Stimulated activated CD8-positive, alpha-beta memory T cell treated with anti-CD3 and anti-CD28 coated beads, Interleukin-4, amount 100 ng/mL, for 4 hours (primary cell): ENCODE measurements at places on chromosomes 1 and 21.
A peak's percentile ranks its signal among the peaks of the same experiment; 100 is the strongest.

DNA sequence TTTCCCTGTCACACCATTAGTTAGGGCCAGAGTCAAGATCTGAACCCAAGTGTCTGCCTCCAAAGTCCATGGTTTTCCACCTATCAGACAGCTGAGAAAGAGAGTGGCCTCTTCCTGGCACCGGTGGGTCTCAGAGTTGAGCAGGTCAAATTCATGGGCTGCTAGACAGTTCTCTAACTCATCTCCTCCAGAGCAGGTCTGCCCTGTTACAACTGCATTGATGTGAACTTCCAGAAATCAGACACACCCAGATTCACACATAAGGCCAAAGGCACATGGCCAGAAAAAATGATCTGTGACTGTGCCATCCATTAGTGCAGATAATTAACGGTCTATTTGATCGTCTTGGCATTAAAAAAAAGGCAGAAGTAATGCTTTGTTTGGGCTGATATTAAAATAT lies 17.5 kb downstream of the SMIM12 start:
- DNase-seq: no peak

- DNase-seq: no peak
Observed at GRCh38 chr1:19597496-19598309, 46.4 kb upstream of the NBL1 start.

GRCh38 chr1:29803486-29803885 lies 567.2 kb downstream of the PTPRU start:
- DNase-seq: no peak

DNA sequence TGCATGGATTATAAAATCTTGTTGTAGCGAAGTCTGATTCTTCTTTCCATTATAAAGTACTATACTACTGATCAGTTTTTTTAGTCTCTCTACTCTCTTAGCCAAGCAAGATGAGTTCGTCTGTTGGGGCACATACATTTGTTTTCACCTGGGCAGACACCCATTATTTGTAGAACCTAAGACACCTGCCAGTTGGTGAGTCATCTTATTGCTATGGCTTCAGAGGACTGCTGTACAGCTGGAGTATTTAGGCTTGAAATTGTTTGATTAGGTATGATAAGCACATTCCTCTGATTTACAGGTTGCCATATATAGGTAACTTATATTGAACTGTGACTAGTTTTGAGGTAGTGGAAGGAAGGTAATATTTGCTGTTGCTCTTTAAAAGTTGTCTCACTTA lies 17.2 kb downstream of the RBM15 start:
- no peak for DNase-seq

- DNase-seq: no peak
Observed at GRCh38 chr21:33206771-33207281, 22.9 kb upstream of the IFNAR2 start.

DNA sequence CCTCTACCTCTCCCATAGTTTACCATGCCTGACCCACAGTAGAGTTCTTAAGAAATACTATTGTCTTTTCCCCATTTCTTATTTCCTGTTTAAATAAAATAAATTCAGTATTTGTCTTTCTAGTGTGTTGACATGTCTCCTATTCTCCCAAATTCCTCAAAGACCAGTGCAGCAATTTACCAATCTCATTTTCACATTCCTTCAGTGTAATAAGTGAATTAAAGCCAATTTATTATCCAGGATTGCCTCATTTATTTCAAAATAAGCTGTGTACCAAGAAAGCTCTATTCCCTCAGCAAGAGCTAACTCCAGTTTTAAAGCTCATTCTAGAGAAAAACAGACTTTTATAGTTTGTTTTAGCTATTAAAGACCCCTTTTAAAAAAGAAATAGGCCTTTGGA lies 49.9 kb downstream of the DISC1 start:
- no peak for DNase-seq

- DNase-seq: peak; percentile 10
Observed at GRCh38 chr21:46368533-46369285, 44.8 kb downstream of the PCNT start.

DNA sequence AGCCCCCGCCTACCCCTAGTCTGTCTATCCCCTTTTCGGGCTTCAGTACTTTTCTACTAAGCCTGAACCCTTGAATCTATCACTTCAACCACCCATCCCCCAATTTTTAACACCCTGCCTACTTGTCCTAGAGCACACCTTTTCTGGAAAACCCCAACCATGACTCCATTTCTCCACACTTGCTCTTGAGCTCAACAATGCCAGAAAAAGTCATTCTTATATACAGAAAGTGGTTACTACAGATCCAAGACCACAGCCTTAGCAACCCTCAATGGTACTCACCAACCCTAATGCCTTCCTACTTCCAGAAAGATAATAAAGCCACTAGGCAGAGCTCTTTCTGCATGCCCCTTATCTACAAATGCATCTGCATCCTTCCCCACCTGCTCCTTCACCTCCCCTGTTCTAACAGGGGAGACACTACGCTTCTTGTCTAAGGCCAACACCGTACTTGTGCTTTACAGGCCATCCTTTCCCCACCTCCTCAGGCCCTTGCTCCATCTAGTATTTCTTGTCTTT lies 41.2 kb downstream of the DMAP1 start:
- DNase-seq: no peak

DNA sequence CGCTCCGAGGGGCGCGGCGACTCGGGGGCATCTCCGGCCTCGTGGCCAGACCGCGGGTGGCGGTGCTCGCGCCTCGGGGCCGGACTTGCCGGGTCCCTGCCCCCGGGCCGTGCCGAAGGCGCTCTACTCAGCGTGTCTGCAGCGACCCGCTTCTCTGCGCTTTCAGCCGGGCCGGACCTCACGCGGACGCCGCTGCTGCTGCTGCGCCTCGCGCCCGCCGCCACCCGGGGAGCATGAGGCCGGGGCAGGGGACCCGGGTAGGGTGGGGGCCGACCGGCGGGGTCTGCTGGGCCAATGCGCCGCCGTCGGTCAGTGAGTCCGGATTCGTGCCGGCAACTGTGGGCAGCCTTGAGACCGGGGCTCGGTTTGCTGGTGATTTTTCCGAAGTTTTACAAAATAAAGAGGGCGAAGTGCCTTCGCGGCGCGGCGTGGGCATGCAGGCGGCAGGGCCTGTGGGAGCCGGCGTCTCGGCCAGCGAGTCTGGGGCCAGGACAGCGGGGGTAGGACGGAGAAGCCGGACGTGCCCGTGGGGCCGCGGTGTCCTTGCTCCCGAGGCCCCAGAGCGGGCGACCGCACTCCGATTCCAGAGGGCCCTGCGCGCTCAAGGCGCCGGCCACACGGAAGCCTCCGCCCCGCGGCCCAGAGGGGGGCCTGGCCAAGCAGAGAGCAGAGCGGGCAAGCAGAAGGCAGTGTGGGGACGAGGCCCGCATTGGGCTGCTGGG lies 749 bp downstream of the FAM163A start:
- DNase-seq: no peak

GRCh38 chr1:50779801-50780200 lies 180.3 kb downstream of the FAF1 start:
- DNase-seq: no peak

DNA sequence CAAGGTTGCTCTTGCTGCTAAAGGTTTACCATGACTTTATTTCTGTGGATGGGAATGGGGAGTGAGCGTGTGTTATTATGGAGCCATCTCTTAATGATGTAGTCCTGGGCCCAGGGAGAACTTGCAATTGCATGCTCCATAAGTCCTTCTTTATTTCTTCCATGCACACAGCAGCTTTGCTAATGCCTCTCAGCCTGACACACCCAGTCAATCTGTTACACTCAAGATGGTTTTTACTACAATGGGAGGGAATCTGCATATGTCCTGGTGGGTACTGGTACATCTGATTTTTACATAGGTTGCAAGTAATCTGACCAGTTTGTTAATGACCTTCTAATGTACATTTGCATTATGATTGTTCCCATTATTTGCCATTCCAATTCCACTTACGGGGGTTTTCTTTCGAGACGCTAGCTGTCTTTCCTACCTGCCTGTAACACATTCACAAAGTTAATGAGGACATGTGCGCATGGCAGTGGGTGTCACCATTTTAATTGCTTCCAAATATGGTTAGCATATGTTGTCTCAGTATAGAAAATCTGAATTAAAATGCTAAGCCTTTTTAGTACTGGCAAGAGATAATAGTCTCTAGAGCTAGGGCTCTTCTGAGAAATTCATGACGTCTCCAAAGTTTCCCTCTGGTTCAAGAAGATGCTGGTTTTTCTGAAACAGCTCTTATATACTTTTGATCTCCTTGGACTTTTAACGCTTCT lies 188.2 kb downstream of the GRIK1 start:
- no peak for DNase-seq

- no peak for DNase-seq
Observed at GRCh38 chr1:151475175-151475574, 15.9 kb upstream of the POGZ start.

DNA sequence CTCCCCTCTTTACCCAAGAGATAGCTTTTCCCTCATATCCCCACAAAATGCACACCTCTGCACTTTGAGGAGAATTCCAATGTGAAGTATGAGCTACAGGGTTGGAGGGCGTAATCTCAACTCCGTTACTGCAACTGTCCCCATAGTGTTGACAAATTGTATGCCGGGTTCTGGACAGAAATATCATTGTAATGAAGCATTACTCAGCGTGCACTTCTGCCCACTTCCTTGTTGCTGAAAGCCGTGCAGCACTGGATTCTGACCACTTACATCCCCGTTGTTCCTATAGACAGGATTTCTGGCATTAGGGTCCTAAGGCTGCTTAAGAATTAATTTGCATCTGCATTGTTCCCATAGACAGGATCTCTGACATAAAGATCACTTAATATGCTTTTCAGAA lies 205.6 kb downstream of the RHOU start:
- no peak for DNase-seq

GRCh38 chr1:51348147-51348527 lies 17.8 kb upstream of the TTC39A start:
- DNase-seq: no peak

DNA sequence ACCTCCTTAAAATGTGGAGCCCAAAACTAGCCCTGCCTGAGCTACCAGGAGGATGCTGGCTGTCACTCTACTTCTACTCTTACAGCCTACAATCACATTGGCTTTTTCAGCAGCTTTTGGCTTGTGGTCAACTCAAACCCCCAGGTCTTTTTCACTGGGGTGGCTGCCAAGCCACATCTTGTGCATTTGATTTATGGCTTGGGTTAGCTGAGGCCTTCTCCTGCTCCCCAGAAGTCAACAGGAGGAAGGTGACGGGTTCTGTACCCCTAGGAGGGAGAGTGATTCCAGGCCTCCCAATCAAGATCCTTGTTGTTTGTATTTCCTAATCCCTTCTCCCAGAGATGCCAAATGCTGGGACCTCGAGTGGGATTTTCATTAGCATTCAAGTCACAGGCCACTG lies 124.3 kb downstream of the LACTBL1 start:
- no peak for DNase-seq

DNA sequence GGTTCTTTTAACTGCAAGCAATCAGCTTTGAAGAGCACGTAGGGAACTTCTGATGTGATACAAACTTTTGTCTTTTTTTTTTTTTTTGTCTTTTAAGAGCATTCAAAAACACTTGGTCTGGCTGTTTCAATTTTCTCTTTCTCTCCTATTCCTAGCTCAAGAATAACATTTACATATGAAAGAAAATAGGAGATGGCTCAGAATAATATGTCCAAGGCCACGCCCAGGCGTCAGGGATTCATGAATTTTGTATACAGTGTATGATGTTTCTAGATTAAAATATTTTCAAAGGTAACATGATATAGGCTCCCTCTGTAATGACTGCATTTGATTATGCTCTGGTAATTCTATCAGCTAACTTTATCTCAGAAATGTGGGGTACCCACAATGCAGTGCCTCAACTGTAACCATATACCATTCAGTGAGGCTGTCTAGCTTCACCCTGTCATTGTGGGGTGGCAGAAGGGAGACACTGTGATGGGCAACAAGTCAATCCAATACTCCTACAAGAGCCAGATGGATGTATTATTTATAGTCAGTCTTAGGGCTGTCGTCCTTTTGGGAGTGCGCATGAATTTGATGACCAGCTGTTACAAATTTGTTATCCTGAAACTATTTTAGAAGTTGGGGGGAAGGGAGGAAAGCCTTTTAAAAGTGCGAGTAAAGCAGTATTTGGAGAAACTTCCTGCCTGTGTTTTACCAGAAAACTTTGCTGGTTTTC lies 1.5 kb upstream of the AKNAD1 start:
- DNase-seq: no peak

- no peak for DNase-seq
Observed at GRCh38 chr1:172277275-172277674, 143.2 kb upstream of the C1orf105 start.

DNA sequence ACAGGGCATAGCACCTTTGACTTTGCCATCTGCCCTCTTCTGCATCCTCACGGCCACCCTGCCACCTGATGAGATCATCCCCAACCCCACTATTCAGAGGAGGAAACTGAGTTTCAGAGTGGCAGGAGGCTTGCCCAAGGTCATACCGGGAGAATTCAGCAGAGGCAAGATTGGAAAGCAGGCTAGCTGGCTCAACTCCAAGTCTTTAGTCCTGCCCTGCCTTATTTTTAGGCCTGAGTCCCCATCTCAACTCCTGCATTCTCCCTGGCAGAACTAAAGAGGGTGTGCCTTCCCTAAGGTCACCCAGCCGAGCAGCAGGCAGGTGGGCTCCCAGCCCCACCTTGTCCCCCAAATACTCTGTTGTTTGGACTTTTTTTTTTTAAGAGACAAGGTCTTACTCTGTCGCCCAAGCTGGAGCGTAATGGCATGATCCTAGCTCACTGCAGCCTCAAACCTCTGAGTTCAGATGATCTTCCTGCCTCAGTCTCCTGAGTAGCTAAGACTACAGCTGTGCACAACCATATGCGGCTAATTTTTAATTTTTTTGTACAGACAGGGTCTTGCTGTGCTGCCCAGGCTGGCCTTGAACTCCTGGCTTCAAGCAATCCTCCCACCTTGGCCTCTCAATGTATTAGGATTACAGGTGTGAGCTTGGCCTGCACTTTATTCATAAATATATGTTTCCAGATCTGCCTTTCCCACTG lies 13.8 kb upstream of the FGR start:
- no peak for DNase-seq

DNA sequence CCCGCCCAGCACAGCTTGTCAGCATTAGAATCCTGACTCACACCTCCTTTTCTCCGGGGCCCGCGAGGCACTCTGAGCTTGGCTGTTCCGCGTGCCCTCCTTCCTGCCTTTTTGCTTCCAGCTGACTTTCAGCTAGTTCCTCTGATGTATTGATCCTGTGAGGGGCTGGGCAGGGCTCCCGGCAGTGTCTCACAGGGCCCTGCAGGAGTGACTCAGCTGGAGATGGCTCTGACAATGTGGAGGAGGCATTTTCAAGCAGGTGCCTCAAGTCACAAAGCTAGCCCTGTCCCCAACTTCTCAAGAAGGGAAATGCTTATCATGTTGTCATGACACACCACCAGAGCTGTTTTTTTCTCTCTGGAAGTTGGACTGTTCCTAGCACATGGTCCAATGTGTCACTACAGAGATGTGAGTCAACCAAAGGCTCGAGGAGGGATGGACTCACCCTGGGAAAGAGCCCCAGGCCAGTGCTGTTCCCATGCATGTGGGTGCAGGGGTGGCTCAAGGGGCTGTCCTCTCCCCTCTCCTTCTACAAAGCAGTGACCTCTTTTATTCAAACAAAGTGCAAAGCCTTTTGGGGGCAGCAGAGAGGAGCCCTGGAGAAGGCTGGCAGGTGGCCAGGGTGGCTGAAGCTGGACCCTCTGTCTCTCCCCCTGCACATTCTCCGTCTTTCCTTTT lies 30.6 kb downstream of the SYT6 start:
- DNase-seq: no peak

- no peak for DNase-seq
Observed at GRCh38 chr1:229841230-229841629, 215.2 kb downstream of the URB2 start.
